ENCODE measurements at places on chromosomes 1 and 21.

- DNase-seq, result no peak
Observed at GRCh38 chr1:21326861-21327344, 36.6 kb upstream of the ECE1 start.

DNA sequence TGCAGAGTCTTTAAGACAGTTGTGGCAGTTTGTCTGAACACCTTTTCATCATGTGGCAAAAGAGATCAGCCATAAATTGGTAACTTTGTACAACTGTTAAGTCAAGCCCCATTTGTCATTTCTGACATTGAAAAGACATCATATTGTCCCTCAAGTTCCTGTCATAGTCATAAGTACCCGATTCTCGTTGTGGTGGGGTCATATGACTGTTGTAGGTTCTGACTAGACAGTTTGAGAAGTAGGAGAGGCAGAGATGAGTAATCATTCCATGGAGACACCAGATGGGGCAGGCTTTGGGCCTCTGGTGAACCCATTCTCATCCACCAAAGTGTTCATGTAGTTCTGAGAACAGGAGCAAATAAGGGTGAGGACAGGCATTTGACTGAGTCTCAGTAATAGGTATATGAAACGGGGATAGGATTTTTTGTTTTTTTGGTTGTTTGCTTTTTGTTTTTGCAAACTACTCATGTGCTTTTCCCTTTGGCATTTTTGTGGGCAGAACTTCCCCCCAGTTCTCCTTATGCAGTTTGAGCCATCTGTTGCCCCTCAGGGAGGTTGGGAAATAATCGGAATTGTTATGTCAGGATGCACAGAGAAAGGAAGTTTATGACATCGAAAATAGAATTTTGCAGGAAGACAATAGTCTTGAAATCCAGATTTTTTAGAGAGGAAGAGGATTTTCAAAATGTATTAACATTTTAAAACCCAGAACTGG lies 86.9 kb upstream of the KCNE2 start:
- peak; percentile 69 for DNase-seq

DNA sequence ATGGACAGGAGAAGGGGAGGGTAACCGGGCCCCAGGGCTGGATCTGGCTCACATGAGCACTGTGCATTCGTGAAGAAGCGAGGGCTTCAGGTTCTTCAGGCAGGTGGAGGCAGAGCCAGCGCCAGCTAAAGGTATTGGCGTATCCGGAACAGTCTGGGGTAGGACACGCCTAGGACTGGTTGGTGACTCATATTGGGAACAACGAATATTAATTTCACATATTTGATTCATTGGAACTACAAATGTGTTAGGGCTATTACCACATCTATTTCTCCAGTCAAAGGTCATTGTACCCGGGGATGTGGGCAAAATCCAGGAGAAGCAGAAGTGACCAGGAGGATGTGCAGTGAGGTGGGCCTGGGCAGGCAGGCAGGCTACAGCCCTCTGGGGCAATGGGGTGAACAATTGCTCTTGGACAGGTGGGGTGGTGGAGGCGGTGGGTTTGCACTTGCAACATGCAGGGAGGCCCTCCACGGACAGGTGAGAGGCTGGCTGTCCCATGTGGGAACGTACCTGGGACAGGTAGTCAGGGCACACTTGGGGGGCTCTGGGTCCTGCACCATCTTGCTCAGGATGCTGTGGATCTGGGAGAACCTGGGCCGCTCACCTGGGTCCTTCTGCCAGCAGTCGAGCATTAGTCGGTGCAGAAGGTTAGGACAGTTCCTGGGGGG lies 26.7 kb downstream of the CDCA8 start:
- no peak for DNase-seq

- DNase-seq, result no peak
Observed at GRCh38 chr1:2575801-2576663, 10.5 kb upstream of the PRXL2B start.

- no peak for DNase-seq
Observed at GRCh38 chr1:246785494-246786111, 61.4 kb downstream of the SCCPDH start.

DNA sequence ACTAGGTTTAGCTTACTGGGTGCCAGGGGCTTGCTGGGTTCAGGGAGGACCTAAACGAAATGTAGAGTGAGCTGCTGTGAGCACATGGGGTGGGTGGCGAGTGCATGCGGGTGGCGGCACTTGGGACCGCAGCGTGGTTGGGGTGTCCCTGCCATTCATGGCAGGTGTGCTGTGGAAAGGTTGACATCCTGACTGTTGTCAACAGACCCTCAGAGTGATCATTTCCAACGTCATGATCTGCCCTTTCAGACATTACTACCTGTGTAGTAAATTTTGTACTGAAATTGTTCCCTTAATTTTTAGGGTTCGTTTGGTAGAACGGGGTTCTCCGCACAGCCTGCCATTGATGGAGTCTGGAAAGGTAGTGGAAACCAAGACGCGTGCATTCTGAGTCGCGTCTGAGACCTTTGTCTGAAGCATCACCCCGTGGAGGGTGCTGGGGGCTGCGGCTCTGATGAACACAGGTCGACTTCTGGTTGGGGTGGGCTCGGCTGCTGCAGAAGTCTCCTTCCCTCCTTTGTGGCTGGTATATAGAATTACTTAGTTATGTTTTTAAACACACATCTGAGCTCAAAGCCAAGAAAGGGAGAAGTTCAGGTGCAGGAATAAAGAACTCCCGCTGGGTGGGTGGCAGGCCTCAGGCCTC lies 43.3 kb downstream of the S100B start:
- no peak for DNase-seq

GRCh38 chr21:44666401-44667320 lies at the start of gene KRTAP12-2:
Gene KRTAP12-2 (minus strand): TSS chr21:44666927. CDS start chr21:44666886, 41 bp downstream.
- DNase-seq, result no peak

GRCh38 chr1:57470036-57470435 lies 46.2 kb upstream of the DAB1 start:
- no peak for DNase-seq

DNA sequence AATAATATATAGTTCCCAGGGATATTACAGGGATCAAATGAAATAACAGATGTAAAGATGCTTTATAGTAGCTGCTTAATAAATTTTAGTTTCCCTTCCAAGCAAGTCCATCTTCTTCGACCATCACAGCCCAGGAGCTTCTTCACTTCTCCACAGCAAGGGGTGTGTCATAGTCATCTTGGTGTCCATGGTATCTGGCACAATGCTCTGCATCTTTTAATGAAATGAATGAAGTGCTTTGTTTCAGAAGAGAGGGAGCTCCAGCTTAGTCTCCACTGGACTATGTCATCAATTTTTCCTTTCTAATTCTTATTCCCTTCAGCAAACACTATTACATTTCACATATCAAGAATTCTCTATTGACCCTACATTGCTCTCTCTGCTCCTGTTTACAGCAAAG lies 4.9 kb upstream of the MACF1 start:
- no peak for DNase-seq

- DNase-seq, result peak; percentile 35
Observed at GRCh38 chr1:31633117-31633516, 11.6 kb downstream of the PEF1 start.

DNA sequence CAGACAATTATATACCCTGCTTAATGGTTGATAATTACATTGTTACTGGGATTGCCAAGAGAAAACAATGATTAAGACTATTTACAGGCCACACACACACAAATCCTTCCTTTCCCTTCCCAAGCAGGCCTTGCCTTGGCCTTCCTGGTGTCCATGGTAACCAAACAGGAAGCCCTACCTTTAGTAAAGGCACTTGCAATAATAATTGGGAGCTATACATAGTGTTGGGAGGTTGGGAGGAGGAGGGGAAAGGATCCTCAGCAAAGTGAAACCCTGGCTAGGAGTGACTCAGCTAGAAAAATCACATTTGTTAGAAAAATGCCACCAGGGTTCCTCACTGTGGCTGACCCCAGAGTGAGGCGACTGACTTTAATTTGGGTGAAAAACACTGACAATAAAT lies 122.3 kb upstream of the ADAR start:
- DNase-seq, result no peak

GRCh38 chr1:178528953-178529335 lies 16.0 kb downstream of the TEX35 start:
- no peak for DNase-seq

GRCh38 chr1:202069662-202070061 lies 53.1 kb upstream of the GPR37L1 start:
- DNase-seq, result no peak

DNA sequence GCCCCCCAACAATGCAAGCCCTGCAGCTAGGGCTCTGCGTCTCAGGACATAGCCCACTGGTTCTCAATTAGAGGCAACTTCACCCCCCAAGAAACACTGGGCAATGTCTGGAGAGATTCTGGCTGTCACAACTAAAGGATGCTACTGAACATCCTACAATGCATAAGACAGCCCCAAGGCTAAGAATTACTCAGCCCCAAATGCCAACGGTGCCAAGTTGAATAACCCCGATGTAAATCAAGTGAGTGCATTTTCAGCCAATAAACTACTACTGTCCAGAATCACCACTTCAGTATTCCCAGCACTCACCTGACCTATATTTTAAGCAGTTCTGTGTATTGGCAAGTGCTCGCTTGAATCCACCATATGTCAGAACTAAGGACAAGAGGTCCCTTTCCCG lies 6.9 kb downstream of the RIPK4 start:
- no peak for DNase-seq

DNA sequence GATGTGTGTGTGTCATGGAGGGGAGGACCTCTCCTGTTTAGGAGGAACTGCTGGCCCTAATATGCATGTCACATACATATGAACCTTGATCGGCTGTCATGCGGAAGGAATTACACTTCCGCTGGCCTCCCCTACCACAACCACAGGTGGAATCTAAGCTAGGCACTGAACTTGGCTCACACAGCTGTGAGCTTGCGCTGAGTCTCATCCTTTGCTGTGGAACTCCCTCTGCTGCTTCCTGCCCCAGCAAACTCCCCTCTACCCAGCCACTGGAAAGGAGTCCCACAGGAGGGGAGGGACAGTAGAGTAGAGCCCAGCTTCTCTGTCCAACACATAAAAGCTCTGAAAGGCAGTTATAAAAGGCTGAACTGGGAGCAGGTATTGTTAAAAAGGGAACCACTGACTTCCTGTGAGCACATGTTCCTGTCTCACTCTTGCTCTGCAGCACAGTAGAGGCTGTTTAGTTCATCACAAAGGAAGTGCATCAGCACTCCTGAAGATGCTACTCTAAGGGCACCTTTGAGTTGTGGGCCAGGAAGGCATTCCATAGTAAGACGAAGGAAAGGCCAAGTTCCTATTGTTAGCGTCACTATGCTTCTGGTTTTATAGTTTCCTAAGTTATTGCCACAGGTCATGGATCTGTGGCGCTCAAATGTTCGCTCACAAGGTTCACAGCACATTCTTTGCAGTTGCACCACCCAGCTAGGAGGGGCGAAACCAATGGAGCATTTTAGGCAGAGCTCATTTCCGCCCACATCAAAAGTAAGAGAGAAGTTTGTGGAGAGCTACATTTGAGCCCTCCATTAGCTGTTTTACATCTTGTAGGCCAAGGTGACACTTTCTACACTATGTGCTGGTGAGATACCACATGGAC lies 17.7 kb upstream of the PTPRC start:
- peak; percentile 65 for DNase-seq

- DNase-seq, result no peak
Observed at GRCh38 chr21:45135868-45136267, 61.5 kb downstream of the ADARB1 start.

DNA sequence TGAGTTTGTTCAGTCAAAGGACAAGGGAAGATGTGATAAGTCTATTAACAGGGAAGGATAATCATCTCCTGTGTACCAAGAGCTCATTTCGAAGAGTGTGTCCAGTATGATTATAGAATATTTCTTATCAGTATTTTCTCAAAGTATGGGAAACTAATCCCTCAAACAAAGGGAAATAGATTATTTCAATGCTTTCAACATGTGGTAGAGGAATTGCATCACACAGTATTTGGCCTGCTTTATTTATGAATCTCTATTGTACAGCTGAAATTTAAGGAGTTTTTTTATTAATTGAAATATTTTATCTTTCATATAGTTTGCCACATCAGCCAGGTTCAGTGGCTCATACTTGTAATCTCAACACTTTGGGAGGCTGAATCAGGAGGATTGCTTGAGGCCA lies 151.0 kb downstream of the CLEC20A start:
- DNase-seq, result no peak

GRCh38 chr1:33180911-33181890 lies 642 bp downstream of the TRIM62 start:
- peak; percentile 86 for DNase-seq

DNA sequence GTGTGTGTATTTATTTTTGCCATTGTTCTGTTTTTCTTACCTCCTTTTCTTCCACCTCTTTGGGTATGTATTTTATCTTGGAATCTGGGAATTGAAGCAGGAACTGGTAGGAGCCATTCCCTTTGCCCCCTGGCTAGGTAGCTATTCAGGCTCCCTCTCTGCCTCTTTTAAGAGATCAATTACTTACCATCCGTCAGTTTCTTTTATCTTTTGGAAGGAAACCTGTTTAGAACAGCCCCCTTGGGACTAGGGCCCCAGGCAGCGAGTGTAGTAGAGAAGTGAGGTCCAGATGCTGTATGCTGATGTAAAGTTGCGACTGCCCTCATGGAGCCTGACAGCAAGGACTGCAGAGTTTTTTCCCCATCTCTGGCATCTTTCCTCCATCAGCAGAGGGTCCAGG lies 41.6 kb downstream of the KIRREL1 start:
- DNase-seq, result no peak

DNA sequence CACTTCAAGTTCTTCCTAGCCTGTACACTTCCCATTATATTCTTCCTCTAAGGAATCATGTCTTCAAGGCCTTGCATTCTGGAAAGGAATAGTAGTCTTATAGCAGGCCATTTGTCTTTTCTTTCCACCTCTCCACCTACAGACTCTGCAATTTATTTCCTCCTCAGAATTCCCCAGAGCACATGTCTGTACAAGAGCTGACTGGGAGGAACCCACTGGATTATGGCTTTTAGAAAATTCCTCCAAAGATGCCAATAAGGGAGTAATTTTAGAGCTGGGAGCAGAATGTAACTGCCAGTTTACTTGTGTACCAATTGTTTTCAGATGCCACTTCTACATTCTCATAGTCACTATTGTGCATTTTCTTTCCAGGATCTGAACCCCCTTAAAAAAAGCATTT lies 3.4 kb upstream of the PSMG1 start:
- no peak for DNase-seq

GRCh38 chr1:173403996-173404395 lies 73.1 kb upstream of the PRDX6 start:
- no peak for DNase-seq

DNA sequence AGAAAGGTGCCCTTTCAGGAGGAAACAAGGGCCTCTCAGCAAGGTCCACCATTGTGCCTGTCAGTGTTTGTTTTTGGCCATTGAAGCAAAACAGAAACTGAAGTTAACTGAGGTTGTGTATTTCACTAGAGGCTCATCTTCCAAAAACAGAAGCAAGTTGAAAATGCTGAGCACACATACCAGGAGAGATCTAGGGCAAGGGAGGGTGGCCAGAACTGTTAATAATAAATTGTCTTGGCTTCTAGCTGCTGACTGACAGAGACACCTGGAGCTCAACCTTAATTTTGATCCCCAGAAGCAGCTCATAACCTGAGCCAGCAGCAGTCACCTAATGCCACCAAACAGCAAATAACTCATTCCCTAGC lies 5.2 kb downstream of the AGMAT start:
- no peak for DNase-seq

GRCh38 chr1:58158506-58159433 lies 387.8 kb downstream of the OMA1 start:
- no peak for DNase-seq

All from activated T-cell treated with anti-CD3 and anti-CD28 coated beads, Interleukin-2, amount 50 U/mL, for 72 hours (primary cell).